ENCODE measurements at places on chromosomes 7 and 10.

- peak; percentile 21 for DNase-seq
Measured at GRCh38 chr10:57664815-57665214, 602.9 kb downstream of the IPMK start.

DNA sequence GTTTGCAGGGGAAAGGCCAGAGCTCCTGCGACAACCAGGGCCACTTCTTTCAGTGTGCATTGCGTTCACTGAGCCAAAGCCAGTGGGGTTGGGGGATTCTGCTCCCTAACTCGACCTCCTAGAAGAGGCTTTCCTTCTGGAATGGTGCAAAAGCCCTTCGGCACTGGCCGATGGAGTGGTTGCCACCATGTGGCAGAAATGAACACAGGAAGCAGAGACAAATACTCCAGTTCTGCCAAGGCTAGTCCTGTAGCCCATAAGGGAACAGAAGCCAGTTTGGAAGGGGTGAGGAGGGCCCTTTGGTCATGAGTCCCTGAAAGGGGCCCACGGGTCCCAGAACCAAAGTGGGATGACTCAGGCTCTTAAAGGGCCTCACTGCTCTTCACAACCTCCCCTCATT, 29.7 kb upstream of the ACSL5 start:
- DNase-seq: no peak

- DNase-seq: peak; percentile 26
Measured at GRCh38 chr7:45237788-45238461, 80.3 kb downstream of the RAMP3 start.

DNA sequence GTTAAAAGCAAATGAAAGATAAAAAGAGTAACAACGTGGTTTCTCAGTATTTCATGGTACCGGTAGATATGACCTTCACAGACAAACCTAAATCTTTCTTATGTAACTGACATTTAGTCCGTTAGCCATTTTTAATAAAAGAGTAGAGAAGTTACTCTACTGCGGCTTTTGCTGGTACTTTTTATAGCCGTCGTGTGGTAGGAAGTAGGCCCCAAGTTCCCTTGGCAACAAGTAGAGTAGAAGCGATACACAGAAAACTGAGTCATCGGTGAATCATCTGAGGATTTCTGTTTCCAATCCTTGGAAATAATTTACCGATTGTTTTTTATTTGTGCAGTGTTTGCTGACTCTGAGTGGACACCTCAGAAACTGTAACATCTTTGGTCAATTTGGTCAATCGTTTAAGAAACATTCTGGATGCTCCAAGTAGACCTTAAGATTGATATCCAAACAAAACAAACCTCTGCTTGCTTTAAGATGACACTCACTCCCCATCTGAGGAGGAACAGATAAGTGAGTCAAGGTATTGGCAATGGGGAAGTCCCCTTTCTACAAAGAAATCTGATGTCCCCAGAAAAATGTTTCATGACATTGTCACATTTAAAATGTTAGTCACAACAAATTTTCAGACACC, 63.9 kb upstream of the AHR start:
- DNase-seq: peak; percentile 93

DNA sequence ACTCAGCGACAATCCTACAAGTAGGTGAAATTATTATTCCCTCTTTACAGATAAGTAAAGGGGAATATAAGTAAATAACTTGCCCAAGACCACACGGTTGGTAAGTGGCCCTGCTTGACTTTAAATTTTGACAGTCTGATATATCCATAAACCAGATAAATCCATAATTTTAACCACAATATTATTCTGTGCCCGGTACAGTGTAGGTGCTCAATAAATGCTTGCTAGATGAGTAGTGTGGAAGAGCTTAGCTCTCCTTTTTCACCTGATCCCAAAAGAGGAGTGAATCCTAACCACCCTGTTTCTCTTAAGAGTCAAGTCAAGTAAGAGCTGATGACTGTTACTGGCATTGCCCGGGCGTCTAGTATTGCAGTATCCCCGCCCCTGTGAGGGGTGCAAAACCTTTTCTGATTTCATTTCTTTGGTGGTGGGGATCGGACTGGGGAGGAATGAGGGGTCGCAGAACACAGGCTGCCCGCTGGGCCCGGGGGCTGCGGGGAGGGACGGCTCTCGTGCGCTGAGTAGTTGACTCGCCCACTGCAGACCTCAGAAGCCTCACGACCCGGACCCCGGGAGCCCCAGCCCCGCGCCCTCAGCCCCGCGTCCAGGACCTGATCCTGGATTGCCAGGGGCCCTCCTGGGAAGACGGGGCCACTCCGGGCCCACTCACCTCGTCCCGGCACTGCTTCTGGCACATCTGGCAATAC, 490 bp downstream of the KIN start:
- DNase-seq: peak; percentile 21

DNA sequence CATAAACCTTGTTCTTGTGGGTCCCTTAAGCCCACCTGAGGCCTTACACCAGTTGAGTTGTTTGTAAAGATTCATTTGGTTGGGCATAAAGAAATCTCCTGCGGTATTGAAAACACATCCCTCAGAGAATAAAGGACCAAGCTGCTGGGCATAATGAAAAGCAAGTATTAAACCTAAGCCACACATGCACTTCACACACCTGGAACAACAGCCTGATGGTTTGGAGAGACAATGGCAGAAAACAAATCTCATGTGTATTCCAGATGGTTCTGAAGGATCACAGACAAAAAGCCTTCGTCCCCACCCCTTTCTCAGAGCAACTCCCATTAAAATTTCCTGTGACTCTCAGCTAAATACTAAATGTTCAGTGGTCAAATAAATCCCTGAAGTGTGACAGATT, 44.2 kb downstream of the FEZF1 start:
- DNase-seq: no peak

DNA sequence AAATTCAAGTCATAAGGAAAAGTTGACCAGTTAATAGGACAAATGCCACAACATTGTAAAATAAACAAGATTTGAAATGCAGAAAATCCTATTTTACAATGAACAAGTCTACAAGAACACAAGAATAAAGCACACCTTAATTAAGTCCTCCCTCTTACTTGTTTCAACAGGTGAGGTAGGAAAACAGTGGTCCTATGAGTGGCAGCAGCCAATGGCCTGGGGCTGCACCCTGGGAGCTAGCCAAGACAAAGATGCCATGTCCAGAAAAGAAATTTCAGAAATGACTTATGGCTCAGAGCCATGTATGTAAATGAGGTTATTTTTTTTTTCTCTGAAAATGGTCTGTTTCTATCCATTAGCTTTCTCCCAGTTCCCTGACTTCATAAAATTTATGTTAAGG, 14.3 kb downstream of the KLLN start:
- DNase-seq: no peak

DNA sequence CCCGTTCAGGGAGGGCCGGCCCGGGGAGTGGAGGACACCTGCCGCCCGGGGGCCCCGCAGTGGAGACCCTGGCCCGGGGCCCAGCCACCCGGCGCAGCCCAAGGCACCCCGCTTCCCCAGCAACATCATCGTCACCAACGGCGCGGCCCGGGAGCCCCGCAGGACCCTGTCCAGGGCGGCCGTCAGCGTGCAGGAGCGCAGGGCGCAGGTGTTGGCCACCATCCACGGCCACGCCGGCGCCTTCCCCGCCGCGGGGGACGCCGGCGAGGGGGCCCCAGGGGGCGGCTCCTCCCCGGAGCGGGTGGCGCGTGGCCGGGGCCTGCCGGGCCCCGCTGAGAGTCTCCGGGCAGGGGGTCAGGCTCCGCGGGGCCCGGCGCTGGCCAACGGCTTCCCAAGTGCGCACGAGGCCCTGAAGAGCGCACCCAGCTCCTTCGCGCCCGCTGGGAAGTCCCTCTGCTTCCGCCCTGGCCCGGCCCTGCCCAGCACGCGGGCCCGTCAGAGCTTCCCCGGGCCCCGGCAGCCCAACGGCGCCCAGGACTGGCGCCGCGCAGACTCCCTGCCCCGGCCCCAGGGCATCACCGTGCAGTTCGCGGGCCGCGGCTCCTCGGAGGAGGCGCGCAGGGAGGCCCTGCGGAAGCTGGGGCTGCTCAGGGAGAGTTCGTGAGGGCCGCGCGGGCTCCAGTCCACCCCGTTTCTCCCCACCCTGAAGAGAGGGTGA, 46.7 kb downstream of the PROSER2 start:
- DNase-seq: no peak

GRCh38 chr7:107994421-107995030, 8.4 kb downstream of the LAMB1 start:
- no peak for DNase-seq

- peak; percentile 36 for DNase-seq
Measured at GRCh38 chr7:44678101-44678470, 70.6 kb upstream of the ZMIZ2 start.

GRCh38 chr10:49298983-49299815, at the start of gene C10orf71:
Gene C10orf71 (plus strand): TSS chr10:49299170. CDS start chr10:49322546, 23,376 bp downstream.
- no peak for DNase-seq

DNA sequence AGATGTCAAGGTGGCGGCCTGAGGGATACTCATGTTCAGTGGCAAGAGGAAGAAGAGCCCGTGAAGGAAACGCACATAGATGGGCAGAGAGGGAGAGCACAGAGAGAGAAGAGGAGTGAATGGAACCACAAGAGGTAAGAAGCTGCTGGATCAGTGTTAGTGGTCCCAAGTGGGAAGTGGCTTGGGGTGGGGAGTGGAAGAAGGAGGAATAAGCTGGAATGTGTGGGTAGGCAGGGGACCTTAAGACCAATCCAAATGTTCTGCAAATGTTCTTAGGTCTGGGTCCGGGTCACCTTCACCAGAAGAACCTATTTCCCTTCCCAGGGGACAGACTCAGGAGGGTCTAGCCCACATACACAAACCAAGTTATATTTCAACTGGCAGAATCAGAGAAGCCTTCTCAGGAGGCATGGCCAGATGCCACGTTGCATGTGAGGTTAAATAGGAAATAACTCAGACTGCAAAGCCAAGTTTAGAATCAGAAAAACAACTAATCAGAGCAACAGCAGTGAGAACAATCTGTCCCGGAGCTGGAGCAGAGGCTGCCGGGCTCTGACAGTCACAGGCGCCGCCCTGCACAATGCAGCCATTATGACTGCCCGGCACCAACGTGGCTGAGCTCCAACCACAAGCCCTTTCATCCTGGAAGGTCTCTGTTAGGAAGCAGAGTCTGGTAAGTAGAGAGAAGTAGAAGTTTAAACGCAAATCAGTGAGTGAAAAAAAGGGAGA, 78.6 kb upstream of the ARMC3 start:
- no peak for DNase-seq

DNA sequence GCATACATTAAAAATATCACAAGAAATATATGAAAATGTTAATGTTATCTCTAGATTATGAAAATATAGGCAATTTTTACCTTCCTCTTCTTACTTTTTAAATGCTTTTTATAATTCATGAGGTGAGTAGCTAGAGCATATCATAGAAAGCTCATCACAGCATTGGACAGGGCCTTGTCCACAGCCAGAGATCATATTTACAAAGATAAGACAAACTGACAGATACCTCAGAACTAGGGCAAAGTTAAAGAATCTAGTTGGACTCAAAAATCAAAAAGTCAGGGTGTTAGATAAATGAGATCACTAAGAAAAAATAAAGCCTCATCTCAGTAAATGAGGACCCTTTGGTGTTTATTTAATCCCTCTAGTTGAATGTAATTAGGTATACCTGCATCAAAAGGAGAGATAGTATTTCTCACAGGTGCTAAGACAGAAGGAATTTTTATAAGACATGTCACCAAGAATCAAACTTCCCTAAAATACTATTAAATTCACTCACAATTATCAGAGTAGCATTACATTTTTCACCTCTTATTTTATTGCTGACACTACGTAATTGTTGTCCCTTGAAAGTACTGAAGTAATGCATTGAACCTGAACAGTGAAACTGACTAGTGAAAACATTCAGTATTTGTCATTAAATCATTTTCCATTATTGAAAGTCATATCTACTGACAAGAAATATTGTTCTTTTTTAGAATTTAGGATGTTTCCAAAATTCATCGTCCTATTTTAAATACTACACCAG, 25.6 kb downstream of the CFAP69 start:
- no peak for DNase-seq

GRCh38 chr7:41627645-41628298, 75.1 kb downstream of the INHBA start:
- DNase-seq: no peak

- no peak for DNase-seq
Measured at GRCh38 chr10:97748116-97748515, 11.2 kb downstream of the ZFYVE27 start.

- DNase-seq: no peak
Measured at GRCh38 chr7:42886893-42887505, 24.9 kb downstream of the C7orf25 start.

GRCh38 chr7:145845345-145845744, 271.3 kb upstream of the CNTNAP2 start:
- DNase-seq: no peak

DNA sequence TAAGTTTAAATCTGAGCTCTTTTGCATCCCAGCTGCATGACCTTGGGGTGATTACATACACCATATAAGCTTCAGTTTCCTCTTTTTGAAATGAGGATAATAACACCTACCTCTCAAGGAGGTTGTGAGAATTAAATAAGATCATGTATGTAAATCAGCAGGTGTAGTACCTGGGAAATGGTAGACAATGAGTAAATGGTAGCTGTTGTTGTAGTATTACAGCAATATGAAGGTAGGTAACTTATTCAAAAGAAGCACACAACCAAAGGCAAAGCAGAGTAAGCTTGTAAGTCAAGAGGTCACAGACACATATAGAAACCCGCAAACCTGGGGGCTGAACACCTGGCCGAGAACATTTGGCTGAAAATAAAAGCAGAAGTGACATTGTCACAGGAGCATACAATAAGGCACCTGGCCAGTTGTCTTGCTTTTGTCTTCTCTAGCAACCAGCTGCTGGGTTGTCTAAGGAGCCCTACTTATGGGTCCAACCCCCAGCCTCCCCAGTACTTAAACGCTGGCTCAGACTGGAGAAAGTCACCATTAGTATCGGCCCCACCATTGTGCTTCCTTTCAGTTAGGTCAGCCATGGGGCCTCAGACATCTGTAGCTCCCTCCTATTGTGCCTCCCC, 203.6 kb upstream of the MKLN1 start:
- DNase-seq: no peak

DNA sequence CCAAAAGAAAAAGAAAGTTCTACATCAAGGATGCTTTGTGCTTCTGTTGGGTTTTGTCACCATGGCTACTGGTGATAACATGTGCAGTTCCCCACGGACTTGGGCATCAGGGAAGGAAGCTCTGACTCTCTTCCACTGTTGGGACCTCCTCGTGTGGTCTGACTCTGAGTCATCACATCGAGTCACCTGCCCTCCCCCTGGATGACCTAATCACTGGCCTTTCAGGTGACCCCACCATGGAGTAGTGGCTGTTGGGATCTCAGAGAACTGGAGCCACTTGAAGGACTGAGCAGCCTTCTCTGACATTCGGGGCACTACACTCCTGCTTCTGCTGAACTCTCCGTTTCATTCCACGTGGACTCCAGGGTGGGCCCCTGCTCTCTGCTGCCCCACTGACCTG, 60.8 kb upstream of the DOCK1 start:
- no peak for DNase-seq

DNA sequence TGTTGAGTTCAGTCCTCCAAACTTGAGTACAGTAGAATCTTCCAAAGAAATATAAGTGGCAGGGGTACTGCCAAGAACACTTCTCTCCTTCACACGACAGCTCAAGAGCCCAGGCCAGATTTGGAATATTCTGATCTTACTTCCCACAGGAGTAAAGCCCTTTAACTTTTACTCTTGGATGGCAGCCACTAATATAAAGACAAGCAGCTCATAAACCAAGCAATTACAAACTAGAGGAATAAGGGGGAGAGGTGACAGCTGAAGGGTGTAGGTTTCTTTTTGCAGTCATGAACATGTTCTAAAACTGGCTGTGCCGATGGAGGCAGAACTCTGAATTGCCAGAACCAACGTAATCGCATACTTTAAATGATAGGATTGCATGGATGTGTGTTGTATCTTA, 74.8 kb downstream of the SVIL start:
- no peak for DNase-seq

- peak; percentile 66 for DNase-seq
Measured at GRCh38 chr10:50396491-50397311, 145.4 kb upstream of the ASAH2 start.

All from EL (cell line).